ENCODE measurements at places on chromosomes 1 and 21. TPM values are rescaled to one million over a fixed set of nuclear protein-coding genes. Genes with fewer than 3 reads are reported as not detected.

- peak; percentile 70 for DNase-seq
- H3K27ac ChIP-seq: peak overlapping the region; percentile 68
- H3K27me3 ChIP-seq: no peaks in the 10 kb centered on the region
Measured at GRCh38 chr1:38486085-38486484, 373.5 kb downstream of the RRAGC start.

GRCh38 chr1:219988387-219988786, 57.9 kb downstream of the EPRS1 start:
- no peaks in the 10 kb centered on the region for H3K4me1 ChIP-seq
- H3K27ac ChIP-seq: no peak overlapping the region
- DNase-seq: no peak
- no peaks in the 10 kb centered on the region for H3K27me3 ChIP-seq

DNA sequence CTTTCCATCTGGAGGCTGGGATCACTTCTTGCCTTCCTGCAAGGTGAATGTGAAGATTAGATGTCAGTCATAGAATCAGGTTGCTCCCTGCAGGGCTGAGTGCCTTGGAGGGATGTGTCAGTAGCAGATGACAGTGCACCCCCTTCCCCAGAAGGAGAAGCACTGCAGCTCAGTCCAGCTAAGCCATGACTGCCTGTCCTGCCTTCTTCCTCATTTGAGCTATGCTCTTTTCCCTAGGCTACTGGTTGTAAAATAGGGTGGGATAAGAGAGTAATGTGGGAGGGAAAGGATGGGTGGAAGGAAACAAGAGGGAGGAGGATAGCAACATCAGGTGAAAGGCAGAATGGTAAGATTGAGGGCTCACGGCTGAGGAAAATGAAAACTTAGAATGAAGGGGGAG, 11.1 kb upstream of the FABP3 start:
- no peaks in the 10 kb centered on the region for H3K36me3 ChIP-seq
- DNase-seq: no peak
- no peak overlapping the region for H3K4me3 ChIP-seq
- H3K27ac ChIP-seq: no peak overlapping the region

The FCRLA gene
- total RNA-seq: not detected

- peaks cover 7% of the 10 kb centered on the region for H3K4me1 ChIP-seq
- H3K36me3 ChIP-seq: peaks cover 3% of the 10 kb centered on the region
- H3K27me3 ChIP-seq: no peaks in the 10 kb centered on the region
- H3K27ac ChIP-seq: no peak overlapping the region
- no peak for DNase-seq
Measured at GRCh38 chr1:246921481-246921880, 10.3 kb downstream of the AHCTF1 start.

DNA sequence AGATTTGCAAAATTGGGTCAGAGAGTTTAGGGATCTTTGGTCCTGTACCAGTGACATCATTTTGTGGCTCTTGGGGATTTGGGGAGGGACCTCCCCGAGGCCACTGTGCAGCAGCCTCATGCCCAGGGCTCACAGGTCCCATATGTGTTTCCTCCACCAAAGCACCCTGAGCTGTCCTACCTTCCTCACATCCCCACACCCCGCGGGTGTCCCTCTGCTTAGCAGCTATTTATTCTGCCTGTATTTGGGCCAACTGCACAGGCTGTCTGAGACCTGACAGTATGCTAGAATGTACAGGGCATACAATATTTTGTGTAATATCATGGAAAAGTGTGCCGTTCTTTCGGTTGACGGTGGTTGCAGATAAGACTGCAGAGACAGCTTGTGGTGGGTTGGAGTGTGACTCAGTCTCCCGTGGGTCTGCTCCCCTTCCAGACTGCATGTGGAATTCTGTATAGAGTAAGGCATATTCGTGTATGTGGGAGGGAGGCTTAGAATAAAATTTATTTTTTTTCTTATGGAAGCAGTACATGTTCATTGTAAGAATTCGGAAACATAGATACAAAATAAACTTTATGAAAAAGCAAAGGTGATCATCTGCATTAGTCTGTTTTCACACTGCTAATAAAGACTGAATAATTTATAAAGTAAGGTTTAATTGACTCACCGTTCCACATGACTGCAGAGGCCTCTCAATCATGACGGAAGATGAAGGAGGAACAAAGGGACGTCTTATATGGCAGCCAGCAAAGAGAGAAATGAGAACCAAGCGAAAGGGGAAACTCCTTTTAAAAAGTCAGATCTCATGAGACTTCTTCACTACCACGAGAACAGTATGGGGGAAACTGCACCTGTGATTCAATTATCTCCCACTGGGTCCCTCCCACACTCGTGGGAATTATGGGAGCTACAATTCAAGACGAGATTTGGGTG, 84.4 kb downstream of the ADARB1 start:
- H3K36me3 ChIP-seq: no peaks in the 10 kb centered on the region
- H3K4me3 ChIP-seq: no peak overlapping the region
- DNase-seq: no peak
- H3K27ac ChIP-seq: no peak overlapping the region
- H3K27me3 ChIP-seq: no peaks in the 10 kb centered on the region
- H3K4me1 ChIP-seq: peaks cover 24% of the 10 kb centered on the region

GRCh38 chr1:158329733-158330132, 1.6 kb downstream of the CD1B start:
- DNase-seq: peak; percentile 5
- no peaks in the 10 kb centered on the region for H3K36me3 ChIP-seq
- H3K4me3 ChIP-seq: no peak overlapping the region
- no peaks in the 10 kb centered on the region for H3K27me3 ChIP-seq
- H3K4me1 ChIP-seq: no peaks in the 10 kb centered on the region

GRCh38 chr1:96837781-96838216, 116.2 kb downstream of the PTBP2 start:
- no peak overlapping the region for H3K27ac ChIP-seq
- no peaks in the 10 kb centered on the region for H3K27me3 ChIP-seq
- DNase-seq: no peak
- H3K4me1 ChIP-seq: no peaks in the 10 kb centered on the region
- no peak overlapping the region for H3K4me3 ChIP-seq

The TCEA3 gene
- 0.54 TPM for total RNA-seq

- H3K27me3 ChIP-seq: no peaks in the 10 kb centered on the region
- no peak overlapping the region for H3K27ac ChIP-seq
- H3K4me1 ChIP-seq: peaks cover 3% of the 10 kb centered on the region
- DNase-seq: no peak
- H3K36me3 ChIP-seq: no peaks in the 10 kb centered on the region
Measured at GRCh38 chr1:85303440-85304162, 27.2 kb upstream of the BCL10 start.

GRCh38 chr1:68904477-68904876, 407.6 kb upstream of the DEPDC1 start:
- DNase-seq: peak; percentile 55
- H3K27ac ChIP-seq: no peak overlapping the region
- no peaks in the 10 kb centered on the region for H3K27me3 ChIP-seq
- H3K4me3 ChIP-seq: no peak overlapping the region
- no peaks in the 10 kb centered on the region for H3K36me3 ChIP-seq

DNA sequence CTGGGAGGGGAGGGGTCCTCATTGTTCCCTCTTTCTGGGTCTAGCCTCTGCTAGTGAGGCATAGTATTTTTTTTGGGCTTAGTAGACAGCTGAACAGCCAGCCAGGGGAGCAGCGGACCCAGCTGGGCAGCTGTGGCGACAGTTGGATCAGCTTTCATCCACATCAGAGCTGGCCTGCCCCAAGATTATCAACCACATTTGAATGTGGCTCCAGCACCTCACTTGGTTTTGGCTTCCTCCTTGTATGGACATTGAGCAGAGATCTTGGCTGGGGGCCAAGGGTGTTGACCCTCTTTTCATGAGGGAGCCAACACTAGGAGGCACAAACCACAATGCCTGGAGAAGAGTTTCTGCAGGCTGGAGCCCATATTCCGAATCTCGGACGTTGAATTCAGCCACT, 25.0 kb downstream of the WNT4 start:
- H3K4me1 ChIP-seq: peaks cover 38% of the 10 kb centered on the region
- no peak for DNase-seq
- H3K27ac ChIP-seq: no peak overlapping the region
- H3K4me3 ChIP-seq: no peak overlapping the region
- no peaks in the 10 kb centered on the region for H3K36me3 ChIP-seq

GRCh38 chr1:7890853-7891252, 38.0 kb upstream of the UTS2 start:
- no peaks in the 10 kb centered on the region for H3K4me1 ChIP-seq
- H3K36me3 ChIP-seq: no peaks in the 10 kb centered on the region
- H3K27me3 ChIP-seq: no peaks in the 10 kb centered on the region
- DNase-seq: no peak
- H3K4me3 ChIP-seq: no peak overlapping the region

The RCSD1 gene
- total RNA-seq: 0.06 TPM

The CHODL gene
- total RNA-seq: 1.6 TPM

The RNASEL gene
- total RNA-seq: 3.6 TPM

The CLCA1 gene
- total RNA-seq: not detected

All from neural progenitor cell (in vitro differentiated cells).